GM12865 (cell line): ENCODE measurements at places on chromosomes 1 and 21.

DNA sequence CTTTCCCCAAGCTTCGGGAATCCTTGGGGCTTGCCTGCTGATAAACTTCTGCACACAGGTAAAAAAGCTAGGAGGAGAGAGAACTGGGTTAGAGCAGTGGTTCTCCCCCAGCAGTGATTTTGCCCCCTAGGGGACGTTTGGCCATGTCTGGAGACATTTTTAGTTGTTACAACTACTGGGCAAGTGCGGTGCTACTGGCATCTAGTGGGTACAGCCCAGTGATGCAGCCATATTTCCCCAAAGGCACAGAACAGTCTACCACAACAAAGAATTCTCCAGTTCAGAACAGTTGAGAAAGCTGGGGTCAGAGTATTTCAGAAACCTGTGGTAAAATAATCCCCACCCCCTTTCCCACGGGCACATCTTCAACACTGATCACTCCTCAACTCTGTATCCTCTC lies 41.3 kb downstream of the LRRC71 start:
- peak; percentile 65 for DNase-seq

DNA sequence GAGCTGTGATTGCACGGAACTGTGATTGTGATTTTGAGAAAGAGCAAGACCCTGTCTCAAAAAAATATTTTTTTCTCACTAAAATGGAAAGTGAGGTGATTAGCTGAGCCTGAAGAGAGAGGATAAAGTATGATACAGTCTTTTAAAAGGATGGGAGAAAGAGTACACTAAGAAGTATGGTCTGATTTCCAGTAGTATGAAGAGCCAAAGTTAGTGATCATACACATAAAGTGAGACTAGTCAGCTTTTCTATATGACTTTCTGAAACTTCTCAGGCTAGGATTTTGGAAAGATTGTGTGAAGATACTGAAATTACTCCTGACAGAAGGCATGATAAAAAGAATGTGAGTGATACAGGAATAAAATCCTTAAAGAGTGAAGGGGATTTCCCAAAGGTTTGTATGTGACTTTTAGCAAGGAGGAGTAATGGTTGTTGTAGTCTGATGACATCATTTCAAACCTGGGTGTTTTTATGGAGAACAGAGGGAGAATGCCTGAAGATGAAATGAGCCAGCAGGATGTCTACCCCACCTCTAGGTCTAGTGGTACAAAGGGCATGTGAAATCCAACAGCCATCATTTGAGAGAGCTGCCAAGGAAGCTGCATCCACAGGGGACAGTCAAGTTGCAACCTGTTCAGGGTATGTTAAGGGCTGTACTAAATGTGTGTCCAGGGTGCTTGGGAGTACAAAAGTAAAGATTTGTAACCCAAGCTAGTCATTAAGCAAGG lies 157.7 kb downstream of the PIK3R3 start:
- no peak for DNase-seq

DNA sequence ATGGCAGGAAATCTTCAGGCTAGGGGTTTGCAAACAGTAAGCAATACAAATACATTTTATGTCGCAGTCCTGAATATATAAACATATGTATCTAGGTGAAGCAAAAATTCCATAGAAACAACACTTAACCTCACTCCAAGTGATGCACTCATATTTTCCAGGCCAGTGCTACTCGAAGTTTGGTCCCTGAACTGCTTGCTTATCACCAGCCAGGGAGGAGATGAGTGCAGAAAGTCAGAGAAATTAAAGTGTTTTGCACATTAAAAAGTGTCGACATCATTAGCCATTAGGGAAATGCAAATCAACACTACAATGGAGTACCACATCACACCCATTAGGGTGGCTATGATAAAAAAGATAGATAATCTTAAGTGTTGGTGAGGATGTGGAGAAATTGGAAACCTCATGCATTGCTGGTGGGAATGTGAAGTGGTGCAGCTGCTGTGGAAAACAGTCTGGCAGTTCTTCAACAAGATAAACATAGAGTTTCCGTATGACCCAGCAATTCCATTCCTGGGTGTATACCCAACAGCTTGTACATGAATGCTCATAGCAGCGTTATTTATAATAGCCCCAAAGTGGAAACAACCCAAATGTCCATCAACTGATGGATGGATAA lies 70.5 kb upstream of the CSF1 start:
- DNase-seq, result no peak

DNA sequence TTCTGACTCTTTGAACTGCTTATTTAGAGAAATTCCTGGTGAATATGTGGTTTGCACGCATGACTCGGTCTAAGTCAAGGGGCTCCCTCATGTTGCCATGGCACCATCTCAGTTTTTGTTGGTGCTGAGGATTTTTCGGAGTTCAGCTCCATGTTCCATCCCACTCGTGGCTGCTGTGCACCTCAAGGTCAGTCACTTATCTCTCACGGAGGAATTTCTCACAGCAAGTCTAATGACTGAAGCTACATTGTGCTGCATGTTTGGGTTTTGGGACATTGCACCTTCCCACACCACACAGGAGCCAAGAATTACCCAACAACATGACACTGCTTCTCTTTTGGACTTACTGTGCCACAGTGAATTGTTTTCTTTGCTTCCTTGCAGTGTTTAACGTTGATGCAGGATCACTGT lies 269.9 kb downstream of the NCAM2 start:
- no peak for DNase-seq

- DNase-seq, result peak; percentile 48
Observed at GRCh38 chr1:174990382-174990999, 9.3 kb upstream of the CACYBP start.

- DNase-seq, result no peak
Observed at GRCh38 chr1:150551051-150551783, 2.0 kb downstream of the ADAMTSL4 start.

GRCh38 chr1:31579374-31579773 lies 3.1 kb downstream of the TINAGL1 start:
- no peak for DNase-seq

DNA sequence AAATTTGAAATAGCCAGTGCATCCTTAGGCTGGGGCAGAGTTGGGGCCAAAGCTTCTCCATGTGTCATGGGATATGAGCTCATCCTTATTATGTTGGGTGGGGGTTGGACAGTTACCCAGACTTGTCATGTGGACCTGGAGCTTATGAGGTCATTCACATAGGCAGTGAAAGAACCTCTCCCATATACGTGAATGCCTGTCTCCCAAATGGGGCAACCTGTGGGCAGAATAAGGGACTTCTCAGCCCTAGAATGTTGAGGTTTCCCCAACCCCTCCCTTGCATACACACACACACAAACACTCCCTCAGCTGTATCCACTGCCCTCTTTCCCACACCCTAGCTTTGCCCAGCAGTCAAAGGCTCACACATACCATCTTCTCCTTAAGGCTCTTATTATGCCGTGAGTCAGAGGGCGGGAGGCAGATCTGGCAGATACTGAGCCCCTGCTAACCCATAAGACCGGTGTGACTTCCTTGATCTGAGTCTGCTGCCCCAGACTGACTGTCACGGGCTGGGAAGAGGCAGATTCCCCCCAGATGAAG lies 2.3 kb upstream of the IVL start:
- DNase-seq, result no peak
